ENCODE measurements at places on chromosomes 2 and 18.
A peak's percentile ranks its signal among the peaks of the same experiment; 100 is the strongest.

- no peak overlapping the region for H3K27ac ChIP-seq
- H3K27me3 ChIP-seq, result no peaks in the 10 kb centered on the region
- H3K4me1 ChIP-seq, result no peaks in the 10 kb centered on the region
Measured at GRCh38 chr2:27615316-27615715, 13.5 kb downstream of the CCDC121 start.

- no peak overlapping the region for H3K27ac ChIP-seq
- no peaks in the 10 kb centered on the region for H3K4me1 ChIP-seq
- peaks cover 17% of the 10 kb centered on the region for H3K27me3 ChIP-seq
Measured at GRCh38 chr2:160465002-160465401, 28.6 kb downstream of the RBMS1 start.

- peaks cover 27% of the 10 kb centered on the region for H3K4me1 ChIP-seq
- H3K27ac ChIP-seq, result no peak overlapping the region
- no peaks in the 10 kb centered on the region for H3K36me3 ChIP-seq
Measured at GRCh38 chr2:28393114-28393836, 617 bp downstream of the FOSL2 start.

DNA sequence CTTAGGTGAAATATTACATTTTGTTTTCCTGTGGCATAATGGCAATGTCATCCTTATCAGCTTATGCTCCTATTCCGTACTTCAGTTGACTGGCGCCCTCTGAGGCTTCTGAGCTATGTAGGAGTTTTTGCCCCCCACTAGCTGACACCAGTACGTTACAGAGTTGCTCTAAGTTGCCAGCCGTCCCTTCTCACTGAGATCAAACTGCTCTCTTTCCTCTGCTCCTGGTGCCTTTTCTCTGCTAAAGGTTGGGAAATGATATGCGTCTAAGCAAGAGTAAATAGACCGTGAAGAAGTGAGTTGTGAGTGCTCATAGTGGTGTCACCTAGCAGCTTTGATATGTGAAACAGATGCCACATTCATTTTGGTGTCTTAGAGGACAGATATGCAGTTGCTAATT, 99.2 kb downstream of the RAPGEF4 start:
- no peaks in the 10 kb centered on the region for H3K36me3 ChIP-seq
- no peak overlapping the region for H3K4me3 ChIP-seq
- no peak overlapping the region for H3K27ac ChIP-seq

GRCh38 chr18:61842146-61842545, 50.7 kb downstream of the RNF152 start:
- H3K27ac ChIP-seq, result no peak overlapping the region
- peaks cover 6% of the 10 kb centered on the region for H3K27me3 ChIP-seq
- H3K36me3 ChIP-seq, result no peaks in the 10 kb centered on the region
- no peak overlapping the region for H3K4me3 ChIP-seq

DNA sequence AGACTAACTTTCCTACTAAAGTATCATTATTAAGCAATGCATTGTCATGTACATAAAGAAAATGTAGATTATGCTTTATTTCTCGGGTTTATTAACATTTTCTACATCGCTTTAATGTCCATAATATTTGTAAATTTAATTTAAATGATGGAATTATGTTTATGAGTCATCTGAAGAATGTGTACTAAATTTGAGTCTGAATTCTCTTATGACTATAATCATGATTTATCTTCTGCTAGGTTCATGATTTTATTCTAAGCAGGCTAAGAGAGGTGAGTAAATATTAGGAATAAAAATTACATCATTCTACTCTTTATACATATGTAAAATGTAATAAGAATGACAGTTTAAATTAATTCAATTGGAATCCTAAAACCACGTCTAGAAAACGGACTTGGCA, 206.3 kb upstream of the NOL4 start:
- no peak overlapping the region for H3K4me3 ChIP-seq
- no peak overlapping the region for H3K27ac ChIP-seq
- H3K4me1 ChIP-seq, result no peaks in the 10 kb centered on the region

DNA sequence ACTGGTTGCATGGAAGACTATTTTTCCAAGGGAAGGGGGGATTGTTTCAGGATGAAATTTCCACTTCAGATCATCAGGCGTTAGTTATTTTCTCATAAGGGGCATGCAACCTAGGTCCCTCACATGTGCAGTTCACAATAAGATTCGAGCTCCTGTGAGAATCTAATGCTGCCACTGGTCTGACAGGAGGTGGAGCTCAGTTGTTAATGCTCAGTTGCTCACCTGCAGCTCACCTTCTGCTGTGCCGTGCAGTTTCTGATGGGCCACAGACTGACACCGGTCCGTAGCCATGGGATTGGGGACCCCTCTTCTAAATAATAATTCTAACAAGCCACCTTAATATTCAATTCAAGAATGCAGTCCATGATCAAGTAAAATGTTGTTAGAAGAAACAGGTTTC, 34.9 kb downstream of the PLCL1 start:
- no peaks in the 10 kb centered on the region for H3K27me3 ChIP-seq
- H3K4me3 ChIP-seq, result no peak overlapping the region
- no peak for DNase-seq
- no peaks in the 10 kb centered on the region for H3K36me3 ChIP-seq
- H3K4me1 ChIP-seq, result no peaks in the 10 kb centered on the region

- H3K27me3 ChIP-seq, result no peaks in the 10 kb centered on the region
- no peak overlapping the region for H3K27ac ChIP-seq
- no peak overlapping the region for H3K4me3 ChIP-seq
- no peak for DNase-seq
Measured at GRCh38 chr2:28552045-28552823, 56.4 kb downstream of the PLB1 start.

GRCh38 chr18:38045845-38046244, 480.2 kb upstream of the CELF4 start:
- H3K36me3 ChIP-seq, result no peaks in the 10 kb centered on the region
- H3K27me3 ChIP-seq, result no peaks in the 10 kb centered on the region
- H3K4me1 ChIP-seq, result no peaks in the 10 kb centered on the region
- no peak for DNase-seq
- no peak overlapping the region for H3K4me3 ChIP-seq
- no peak overlapping the region for H3K27ac ChIP-seq

DNA sequence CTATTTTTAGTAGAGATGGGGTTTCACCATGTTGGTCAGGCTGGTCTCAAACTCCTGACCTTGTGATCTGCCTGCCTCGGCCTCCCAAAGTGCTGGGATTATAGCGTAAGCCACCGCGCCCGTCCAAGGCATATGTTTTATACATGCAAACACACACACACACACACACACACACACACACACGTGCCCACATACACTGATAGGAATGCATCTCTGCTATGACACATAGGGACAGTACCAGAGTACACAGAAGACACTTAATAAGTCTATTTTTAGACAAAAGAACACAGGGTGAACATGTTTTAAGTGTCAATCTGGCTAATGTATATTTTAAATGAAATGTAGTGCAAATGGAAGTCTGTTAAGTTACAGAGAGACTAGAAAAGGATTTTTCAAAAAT, 10.7 kb upstream of the RNF103 start:
- no peak overlapping the region for H3K27ac ChIP-seq
- no peaks in the 10 kb centered on the region for H3K4me1 ChIP-seq
- no peaks in the 10 kb centered on the region for H3K27me3 ChIP-seq
- no peak overlapping the region for H3K4me3 ChIP-seq
- DNase-seq, result no peak

DNA sequence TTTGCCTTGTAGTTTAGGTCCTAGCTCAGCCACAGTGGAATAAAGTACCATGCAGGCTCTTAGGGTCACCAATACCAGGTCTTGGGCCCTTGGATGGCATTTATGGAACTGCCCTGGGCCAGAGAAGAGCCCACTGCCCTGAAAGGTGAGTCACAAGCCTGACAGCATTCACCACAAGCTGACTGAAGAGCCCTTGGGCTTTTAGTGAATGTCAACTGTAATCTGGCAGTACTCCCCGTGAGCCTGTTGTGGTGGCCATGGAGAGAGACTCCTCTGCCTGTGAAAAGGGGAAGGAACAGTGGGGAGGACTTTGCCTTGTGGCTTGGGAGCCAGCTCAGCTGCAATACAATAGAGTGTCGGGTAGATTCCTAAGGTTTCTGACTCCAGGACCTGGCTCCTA, 1389.7 kb downstream of the DSC3 start:
- no peaks in the 10 kb centered on the region for H3K27me3 ChIP-seq
- H3K4me1 ChIP-seq, result no peaks in the 10 kb centered on the region
- no peak overlapping the region for H3K27ac ChIP-seq

- H3K4me1 ChIP-seq, result no peaks in the 10 kb centered on the region
- no peak overlapping the region for H3K27ac ChIP-seq
- no peak for DNase-seq
- H3K27me3 ChIP-seq, result peaks cover 13% of the 10 kb centered on the region
Measured at GRCh38 chr2:114261366-114261765, 181.1 kb upstream of the DPP10 start.

DNA sequence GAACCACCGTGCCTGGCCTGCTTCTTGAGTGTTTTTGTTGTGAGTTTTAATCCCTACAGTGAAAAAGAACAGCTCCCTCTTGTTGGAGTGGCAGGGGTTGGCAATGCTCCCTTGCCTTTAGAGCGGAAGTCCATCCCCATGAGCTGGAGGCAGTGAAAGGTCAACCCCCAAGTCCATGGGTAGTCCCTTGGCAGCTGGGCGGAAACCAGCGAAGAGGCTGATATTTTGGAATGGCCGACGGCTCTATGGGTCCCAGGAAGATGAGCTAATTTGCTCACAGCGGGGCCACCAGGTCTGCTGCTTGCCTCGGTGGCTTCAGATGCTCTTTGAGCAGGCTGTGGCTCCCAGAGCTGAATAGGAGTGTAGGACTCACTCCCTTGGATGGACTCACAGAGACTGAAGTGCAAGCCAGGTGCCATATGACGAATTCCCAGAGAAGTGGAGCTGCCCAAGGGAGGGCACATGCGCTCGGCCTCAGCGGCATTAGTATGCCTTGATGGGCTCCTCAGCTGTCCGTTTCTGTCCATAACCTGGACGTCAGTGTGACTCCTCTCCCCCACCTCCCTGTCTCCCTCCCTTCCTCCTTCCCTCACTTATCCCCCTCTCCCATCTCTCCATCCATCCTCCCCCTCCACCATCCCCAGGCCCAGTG, 25.4 kb upstream of the RHOB start:
- H3K36me3 ChIP-seq, result no peaks in the 10 kb centered on the region
- no peaks in the 10 kb centered on the region for H3K27me3 ChIP-seq

DNA sequence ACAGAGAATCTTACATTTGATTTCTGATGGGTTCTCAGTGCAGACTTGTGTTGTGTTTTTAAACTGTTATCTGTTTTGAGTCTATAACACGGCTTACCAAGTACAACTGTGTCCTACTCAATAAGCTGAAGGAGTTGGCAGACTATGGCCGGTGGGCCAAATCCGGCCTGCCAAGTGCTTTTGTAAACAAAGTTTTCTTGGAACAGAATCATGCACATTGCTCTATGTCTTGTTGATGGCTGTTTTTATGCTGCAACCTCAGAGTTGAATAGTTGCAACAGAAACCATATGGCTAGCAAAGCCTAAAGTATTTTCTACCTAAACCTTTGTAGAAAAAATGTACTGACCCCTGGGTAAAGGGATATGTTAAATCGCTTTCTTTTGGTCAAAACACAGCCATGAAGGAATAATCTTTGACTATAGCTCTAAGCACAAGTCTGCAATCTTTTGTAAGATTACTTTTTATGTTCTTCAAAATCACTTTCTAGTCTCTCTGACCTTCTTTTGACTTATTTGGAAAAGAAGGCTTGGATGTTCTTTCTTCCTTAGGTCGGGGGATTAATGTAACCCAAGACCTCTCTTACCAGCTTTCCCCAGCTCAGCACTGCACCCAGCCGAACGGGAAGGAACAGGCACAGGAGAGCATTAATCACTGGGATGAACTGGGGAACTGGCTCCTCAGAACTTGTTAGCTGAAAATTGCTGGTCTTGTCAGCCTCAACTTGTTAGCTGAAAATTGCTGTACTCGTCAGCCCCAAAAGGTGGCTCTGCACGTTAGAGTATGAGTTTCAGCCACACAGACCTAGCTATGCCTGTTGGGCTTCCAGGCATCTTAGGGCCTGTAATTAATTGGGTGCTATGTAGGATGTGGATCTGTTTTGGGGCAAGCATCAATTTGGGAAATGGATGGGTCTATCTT, 75.4 kb downstream of the CD8B2 start:
- no peak overlapping the region for H3K27ac ChIP-seq
- H3K4me1 ChIP-seq, result no peaks in the 10 kb centered on the region
- no peak overlapping the region for H3K4me3 ChIP-seq
- no peaks in the 10 kb centered on the region for H3K27me3 ChIP-seq
- no peaks in the 10 kb centered on the region for H3K36me3 ChIP-seq
- DNase-seq, result no peak

GRCh38 chr2:218780851-218781690, 876 bp upstream of the CYP27A1 start:
- peaks cover 57% of the 10 kb centered on the region for H3K27me3 ChIP-seq
- no peak overlapping the region for H3K4me3 ChIP-seq
- DNase-seq, result no peak
- no peaks in the 10 kb centered on the region for H3K4me1 ChIP-seq
- no peak overlapping the region for H3K27ac ChIP-seq

- H3K36me3 ChIP-seq, result no peaks in the 10 kb centered on the region
- no peak overlapping the region for H3K27ac ChIP-seq
- H3K4me3 ChIP-seq, result no peak overlapping the region
- no peaks in the 10 kb centered on the region for H3K27me3 ChIP-seq
- H3K4me1 ChIP-seq, result no peaks in the 10 kb centered on the region
Measured at GRCh38 chr2:34098256-34098655, 499.2 kb upstream of the FAM98A start.

- H3K4me1 ChIP-seq, result peaks cover 36% of the 10 kb centered on the region
- H3K27me3 ChIP-seq, result no peaks in the 10 kb centered on the region
- peaks cover 7% of the 10 kb centered on the region for H3K36me3 ChIP-seq
- DNase-seq, result peak; percentile 67
- peak overlapping the region; percentile 88 for H3K27ac ChIP-seq
Measured at GRCh38 chr2:219254590-219255201, 978 bp upstream of the TUBA4A start.

- peaks cover 7% of the 10 kb centered on the region for H3K27me3 ChIP-seq
- no peak overlapping the region for H3K27ac ChIP-seq
- H3K4me3 ChIP-seq, result no peak overlapping the region
- DNase-seq, result no peak
Measured at GRCh38 chr2:23668756-23669304, 258.1 kb downstream of the ATAD2B start.

DNA sequence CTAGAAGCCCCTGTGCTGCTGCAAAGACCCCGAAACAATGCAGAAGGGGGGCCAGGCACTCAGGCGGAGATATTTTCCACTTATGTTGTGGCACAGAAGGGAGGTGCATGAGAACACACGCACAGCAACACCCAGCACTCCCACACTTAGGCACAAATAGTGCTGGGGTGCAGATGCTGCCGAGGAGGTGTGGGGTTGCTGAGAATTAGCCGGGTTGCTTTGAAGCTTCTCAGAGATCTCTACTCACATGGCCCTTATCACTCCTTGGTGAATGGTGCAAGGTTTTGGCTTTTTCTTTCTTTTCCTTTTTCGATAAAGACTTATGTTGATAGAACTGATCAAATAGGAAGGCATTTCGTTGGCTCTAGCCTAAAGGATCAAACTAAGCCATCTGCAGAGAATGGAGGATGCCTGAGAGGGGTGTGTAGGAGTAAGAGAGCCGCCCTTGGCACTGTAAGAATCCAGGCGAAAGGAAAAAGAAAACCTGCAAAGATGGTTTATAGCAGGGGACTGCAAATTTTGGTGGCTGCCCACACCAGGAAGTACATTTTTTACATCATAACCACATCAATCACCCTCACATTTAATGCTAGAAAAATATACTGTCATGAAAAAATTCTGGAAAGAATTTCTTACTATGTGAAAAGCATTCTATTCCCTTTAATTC, 27.9 kb upstream of the FHL2 start:
- peaks cover 37% of the 10 kb centered on the region for H3K27me3 ChIP-seq
- H3K36me3 ChIP-seq, result no peaks in the 10 kb centered on the region
- H3K4me3 ChIP-seq, result no peak overlapping the region
- H3K27ac ChIP-seq, result no peak overlapping the region
- H3K4me1 ChIP-seq, result no peaks in the 10 kb centered on the region
- no peak for DNase-seq
